ENCODE measurements at places on chromosomes 1 and 21. TPM values are rescaled to one million over a fixed set of nuclear protein-coding genes. Genes with fewer than 3 reads are reported as not detected.

GRCh38 chr1:2496087-2496622 lies 20.1 kb downstream of the PLCH2 start:
- DNase-seq = no peak

DNA sequence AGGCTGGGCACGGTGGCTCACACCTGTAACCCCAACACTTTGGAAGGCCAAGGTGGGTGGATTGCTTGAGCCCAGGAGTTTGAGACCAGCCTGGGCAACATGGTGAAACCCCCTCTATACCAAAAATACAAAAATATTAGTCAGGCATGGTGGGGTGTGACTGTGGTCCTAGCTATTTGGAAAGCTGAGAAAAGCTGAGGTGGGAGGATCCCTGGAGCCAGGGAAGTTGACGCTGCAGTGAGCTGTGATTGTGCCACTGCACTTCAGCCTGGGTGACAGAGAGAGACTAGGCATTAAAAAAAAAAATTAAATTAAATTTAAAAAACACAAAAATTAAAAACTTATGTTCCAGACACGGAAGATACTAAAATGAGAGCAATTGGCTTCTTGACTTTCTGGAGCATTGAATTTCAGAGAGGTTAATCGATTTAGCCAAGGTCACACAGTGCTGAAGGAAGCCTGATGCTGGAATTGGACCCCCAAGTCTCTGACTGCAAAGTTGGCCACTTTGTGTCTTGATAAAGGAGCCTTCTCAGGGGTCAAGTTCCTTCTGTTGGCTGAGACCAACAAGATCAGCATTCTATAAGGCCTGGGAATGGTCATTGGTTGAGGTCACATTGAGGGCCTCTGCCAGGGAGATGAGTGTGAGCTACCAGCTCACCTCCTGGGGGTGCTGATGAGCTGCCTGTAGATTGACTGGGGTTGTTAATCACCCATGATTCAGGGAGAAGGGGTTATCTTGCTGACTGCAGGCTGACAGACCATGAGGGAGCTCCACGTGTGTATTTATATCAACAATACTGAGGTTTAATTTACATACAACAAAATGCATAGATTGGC lies 54.3 kb downstream of the RPS6KA1 start:
- DNase-seq = no peak

- DNase-seq = no peak
Observed at GRCh38 chr1:66576645-66577044, 42.7 kb downstream of the SGIP1 start.

DNA sequence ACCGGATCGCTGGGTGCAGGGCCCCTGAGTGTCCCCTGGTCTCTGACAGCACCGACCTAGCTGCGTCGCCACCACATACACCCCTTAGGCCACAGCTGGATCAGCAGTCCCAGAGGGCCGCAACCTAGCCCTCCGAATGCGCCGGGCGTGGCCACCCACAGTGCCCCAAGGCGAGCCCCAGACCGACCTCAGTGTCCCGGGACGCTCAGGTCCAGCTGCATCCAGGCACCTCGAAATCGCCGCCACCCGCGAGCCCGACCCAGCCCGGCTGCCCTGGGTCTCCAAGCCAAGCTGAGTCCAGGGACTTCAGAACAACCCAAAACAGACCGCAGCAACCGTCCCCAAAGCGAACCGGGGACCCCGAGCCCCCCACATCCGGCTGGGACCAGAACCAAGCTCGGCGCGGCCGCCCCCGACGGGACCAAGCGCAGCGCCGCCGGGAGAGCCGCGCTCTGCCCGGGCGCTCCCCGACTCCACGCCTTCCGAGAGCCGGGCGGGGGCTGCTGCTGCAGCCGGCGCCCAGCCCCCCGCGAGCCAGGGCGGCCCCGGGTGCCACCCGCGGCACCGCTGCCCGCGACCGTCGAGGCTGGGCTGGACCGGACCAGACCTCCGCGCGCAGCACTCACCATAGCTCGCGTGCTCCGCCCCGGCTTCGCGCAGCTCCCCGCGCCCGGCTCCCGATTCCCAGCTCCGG lies 54.6 kb upstream of the ECE1 start:
- no peak for DNase-seq

DNA sequence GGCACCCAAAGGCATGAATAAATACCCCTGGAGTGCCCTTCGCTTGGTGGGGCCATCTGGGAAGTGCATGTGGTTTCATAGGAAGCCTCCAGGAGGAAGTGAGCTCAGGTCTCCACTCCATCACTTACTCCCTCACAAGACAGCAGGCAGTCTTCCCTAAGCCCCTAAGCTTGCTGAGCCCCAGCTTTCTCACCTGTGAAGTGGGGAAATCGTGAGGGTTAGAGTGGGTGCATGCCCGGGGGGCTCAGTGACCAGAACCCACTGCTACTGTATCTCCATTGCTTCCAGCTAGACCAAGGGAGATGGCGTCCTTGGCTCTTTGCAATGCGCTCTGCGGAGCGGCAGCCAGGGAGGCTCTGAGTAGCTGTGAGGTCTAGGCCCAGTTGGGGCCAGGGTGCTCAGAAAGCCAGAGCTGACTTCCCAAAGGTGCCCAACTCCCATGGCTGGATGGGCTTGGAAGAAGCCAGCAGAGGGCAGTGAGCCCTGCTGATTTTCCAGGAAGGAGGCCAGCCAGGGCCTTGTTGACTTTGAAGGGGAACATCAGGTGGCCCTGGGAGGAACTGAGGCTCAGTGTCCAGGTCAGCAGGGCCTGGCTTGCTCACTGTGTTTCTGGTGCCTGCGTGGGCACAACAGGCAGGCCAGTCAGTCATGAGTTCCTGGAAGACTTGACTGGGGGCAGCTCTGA lies 27.3 kb downstream of the CDCP2 start:
- DNase-seq = no peak

DNA sequence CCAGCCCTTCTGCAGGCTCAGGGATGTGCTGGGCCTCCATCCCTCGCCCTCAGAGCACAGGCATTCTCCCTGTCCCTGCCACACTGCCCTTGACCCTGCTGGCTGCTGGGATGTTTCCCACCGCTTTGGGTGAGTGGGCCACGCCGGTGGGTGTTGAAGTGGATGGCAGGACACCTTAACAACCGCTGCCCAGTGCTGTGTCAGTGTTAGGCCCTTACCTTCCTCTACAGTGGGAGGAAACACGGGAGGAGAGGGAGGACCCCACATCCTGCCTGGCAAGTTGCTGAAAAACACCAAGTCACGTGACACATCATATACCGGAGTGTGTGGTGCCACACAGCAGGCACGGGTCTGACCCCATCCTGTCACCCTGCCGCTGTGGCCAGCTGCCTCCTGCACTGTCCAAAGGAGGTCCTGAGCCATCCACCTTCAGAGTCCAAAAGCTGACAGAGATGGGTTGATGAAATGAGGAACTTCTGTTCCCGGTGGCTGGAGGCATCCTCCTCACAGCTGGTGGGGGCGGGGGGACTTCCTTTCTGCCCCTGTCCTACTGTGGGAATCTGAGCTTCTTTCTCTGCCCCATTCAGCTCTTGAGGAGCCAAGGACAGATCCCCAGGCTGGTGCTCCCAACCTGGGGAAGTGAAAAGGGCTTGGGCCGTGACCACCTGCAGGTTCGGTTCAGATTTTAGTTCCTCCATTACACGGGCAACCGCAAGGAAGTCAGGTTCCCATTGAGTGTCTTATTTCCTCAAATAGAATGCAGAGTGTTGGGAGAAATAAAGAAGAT lies 3.2 kb upstream of the THEMIS2 start:
- no peak for DNase-seq

GRCh38 chr21:42737951-42738590 lies 84.7 kb downstream of the PDE9A start:
- DNase-seq = no peak

- no peak for DNase-seq
Observed at GRCh38 chr1:97190326-97190725, 468.7 kb downstream of the PTBP2 start.

- no peak for DNase-seq
Observed at GRCh38 chr1:228944935-228945371, 209.7 kb downstream of the RHOU start.

DNA sequence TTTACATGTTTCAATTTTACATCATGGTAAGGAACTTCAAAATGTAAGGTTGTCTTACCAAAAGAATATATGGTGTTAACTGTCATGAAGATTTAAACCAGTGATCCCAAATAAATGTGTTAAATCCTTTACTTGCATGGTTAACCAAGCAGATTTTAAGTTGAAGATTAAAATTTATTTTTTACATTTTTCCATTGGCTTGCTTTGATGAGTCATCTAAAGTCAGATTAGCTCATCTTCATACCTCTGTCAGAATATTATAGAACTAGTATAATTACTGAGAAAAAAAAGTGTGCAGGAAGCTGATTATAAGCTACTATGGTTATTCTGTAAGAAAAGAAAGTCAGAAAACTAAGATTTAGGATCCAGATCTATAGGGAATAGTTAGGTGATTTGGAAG lies 95.3 kb upstream of the DPH5 start:
- no peak for DNase-seq

DNA sequence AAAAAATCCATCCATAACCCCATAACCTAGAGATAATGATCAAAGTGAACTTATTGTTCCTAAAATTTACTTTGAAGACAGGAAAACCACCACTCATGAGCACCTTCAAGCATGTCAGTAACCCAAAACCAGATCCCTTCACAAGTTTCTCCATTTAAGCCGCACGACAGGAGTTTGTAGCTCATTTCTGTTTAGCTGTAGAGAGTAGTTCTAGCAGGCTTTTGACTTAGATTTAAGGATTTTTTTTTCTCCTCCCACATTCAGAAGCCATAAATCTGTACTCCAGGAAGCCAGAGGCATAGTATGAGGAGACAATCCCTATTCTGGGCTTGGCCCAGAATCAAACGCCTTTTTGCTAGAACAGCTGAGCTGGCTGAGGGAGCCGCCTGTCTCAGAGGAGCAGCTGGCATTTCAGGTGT lies 25.6 kb downstream of the TOMM20 start:
- DNase-seq = no peak

GRCh38 chr1:197942042-197942441 lies 24.9 kb downstream of the LHX9 start:
- no peak for DNase-seq

- no peak for DNase-seq
Observed at GRCh38 chr1:182397653-182398393, 2.6 kb downstream of the TEDDM1 start.

DNA sequence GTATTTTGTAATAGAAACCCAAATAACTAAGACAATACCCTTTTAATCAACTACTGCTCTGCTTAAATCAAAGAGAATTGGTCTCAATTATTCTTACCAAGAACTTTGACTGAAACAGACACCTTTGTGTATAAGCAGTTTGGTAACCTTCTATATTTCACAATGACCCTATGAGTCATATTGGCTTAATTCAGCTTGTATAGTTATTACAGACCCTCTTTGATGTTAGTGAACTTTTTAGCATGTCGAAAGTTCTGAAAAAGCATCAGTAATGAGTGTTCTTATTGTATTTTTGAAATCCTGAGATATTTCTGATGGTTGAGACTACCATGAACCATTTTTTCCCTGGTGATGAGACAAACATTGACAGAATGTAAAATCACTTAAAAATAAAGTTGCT lies 43.3 kb upstream of the RABGAP1L start:
- no peak for DNase-seq

DNA sequence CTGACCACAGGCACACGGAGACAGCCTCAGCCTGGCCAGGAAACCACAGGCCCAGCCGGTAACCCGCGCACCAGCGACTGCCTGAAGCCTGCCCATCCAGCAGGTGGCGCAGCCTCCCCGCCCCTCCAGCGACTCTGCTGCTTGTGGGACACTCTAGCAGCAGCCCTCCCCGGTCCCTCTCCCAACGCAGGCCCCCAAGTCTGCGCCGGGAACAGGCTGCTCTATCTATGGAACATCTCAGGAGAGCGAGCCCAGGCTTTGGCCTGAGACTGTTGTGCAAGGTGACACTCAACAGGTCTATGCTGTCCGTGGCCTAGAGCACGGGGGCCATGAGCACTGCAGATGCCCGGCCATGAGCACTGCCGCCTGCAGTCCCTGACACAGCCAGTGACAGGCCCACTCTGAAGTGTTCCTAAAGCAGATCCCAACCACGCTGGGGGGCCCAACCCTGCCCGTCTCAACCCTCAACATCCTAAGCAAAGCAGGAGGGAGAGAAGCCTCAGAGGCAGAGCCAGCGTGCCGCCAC lies 28.4 kb downstream of the WDR4 start:
- no peak for DNase-seq

DNA sequence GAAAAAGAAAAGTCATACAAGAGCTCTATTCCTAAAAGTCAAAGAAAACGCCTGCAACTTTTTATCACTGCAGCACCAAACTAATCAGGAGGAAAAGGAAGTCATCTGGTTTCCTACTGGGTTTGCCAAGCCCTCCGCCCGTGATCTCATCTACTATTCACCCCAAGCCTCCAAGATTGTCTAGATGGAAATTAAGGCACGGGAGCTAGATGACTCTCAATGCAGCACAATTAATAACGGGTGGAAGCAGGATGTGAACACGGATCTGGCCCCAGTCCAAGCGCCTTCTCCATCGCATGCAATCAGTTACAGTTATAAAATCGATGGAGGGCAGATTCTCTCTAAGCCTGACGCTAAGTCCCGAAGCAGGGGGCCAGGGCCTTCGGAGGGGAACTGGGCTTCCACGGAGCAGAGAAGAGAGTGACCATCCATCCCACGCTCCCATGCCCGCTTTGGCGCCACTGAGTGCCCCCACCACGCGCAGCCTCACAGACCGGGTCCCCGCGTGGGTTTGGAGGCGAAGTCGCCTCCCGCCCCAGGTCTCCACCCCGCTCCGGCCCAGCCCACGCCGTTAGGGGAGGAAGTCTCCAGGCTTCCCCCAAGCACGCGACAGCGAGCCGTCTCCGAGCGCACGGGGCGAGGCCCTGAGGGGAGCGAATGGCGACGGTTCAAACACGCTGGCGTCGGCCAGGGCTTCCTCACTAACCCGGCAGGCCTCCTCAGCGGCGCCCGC lies 1.8 kb downstream of the HSF2BP start:
- no peak for DNase-seq

GRCh38 chr21:31157756-31158155 lies 119.5 kb upstream of the KRTAP19-8 start:
- no peak for DNase-seq

FAM72D gene
- total RNA-seq = 0.41 TPM

CDC20 gene
- total RNA-seq = 4.9 TPM

PGLYRP4 gene
- not detected for total RNA-seq

CACNA1E gene
- total RNA-seq = 64.4 TPM

KRTAP10-11 gene
- not detected for total RNA-seq

CELA2A gene
- not detected for total RNA-seq

Measured in frontal cortex (tissue), 4 donors.